Type B pancreatic cell (in vitro differentiated cells): ENCODE measurements at places on chromosomes 12 and 14. TPM values are rescaled to one million over a fixed set of nuclear protein-coding genes. Genes with fewer than 3 reads are reported as not detected.

GRCh38 chr12:113056631-113057488, at the start of gene DTX1:
TSS of gene DTX1 (plus strand) at chr12:113056730. CDS start at chr12:113058193, 1,463 bp downstream.
- peak within 1 kb of the TSS; percentile 66 for H3K4me3 ChIP-seq
- no peak within 1 kb of the TSS for H3K27ac ChIP-seq
- no peaks in the 10 kb centered on the region for H3K4me1 ChIP-seq
- DNase-seq = no peak
- H3K27me3 ChIP-seq = peaks cover 52% of the 10 kb centered on the region

DTX1 gene
- total RNA-seq = 1.4 and 2.4 TPM in 2 replicates

ZFHX2 gene
- 5.6 and 11.1 TPM in 2 replicates for total RNA-seq

DNA sequence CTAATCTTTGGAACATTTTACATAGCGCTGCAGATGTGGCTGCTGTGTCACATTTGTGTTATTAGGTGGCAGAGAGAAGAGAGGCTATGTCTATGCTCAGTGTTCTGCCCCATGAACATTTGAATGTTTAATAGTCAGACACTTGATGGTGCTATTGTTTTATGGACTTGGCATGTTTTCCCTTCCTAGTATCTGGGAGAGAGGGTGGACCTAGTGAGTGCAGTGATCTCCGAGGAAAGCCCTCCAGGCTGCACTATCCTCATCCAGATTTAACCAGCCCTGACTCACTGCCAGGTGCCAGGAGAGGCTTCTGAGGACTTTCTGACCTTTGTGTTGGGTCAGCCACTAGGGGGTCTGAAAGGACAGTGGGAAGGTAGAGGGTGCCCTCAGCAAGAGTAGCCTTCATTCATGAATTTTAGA, 24.3 kb downstream of the ZFC3H1 start:
- H3K4me3 ChIP-seq = no peak overlapping the region
- no peak for DNase-seq
- H3K27me3 ChIP-seq = no peaks in the 10 kb centered on the region
- no peak overlapping the region for H3K27ac ChIP-seq
- peaks cover 5% of the 10 kb centered on the region for H3K4me1 ChIP-seq

SRRM4 gene
- total RNA-seq = 1.1 and 1.4 TPM in 2 replicates

GRCh38 chr12:49451468-49452259, 84.4 kb downstream of the SPATS2 start:
- peaks cover 11% of the 10 kb centered on the region for H3K36me3 ChIP-seq
- H3K27ac ChIP-seq = peak overlapping the region; percentile 54
- peak overlapping the region; percentile 26 for H3K4me3 ChIP-seq

DEPDC4 gene
- total RNA-seq = 1.6 and 2.6 TPM in 2 replicates

LALBA gene
- total RNA-seq = not detected in 2 replicates

GRCh38 chr12:53600490-53601295, 25.5 kb downstream of the ATF7 start:
- no peak overlapping the region for H3K27ac ChIP-seq
- no peak overlapping the region for H3K4me3 ChIP-seq
- DNase-seq = no peak
- no peaks in the 10 kb centered on the region for H3K27me3 ChIP-seq
- H3K36me3 ChIP-seq = peaks cover 16% of the 10 kb centered on the region

GRCh38 chr14:62847168-62847567, 198.1 kb downstream of the KCNH5 start:
- no peak for DNase-seq
- H3K4me1 ChIP-seq = no peaks in the 10 kb centered on the region
- no peak overlapping the region for H3K27ac ChIP-seq
- no peak overlapping the region for H3K4me3 ChIP-seq

CRACR2A gene
- total RNA-seq = 1.9 and 2.7 TPM in 2 replicates

DNA sequence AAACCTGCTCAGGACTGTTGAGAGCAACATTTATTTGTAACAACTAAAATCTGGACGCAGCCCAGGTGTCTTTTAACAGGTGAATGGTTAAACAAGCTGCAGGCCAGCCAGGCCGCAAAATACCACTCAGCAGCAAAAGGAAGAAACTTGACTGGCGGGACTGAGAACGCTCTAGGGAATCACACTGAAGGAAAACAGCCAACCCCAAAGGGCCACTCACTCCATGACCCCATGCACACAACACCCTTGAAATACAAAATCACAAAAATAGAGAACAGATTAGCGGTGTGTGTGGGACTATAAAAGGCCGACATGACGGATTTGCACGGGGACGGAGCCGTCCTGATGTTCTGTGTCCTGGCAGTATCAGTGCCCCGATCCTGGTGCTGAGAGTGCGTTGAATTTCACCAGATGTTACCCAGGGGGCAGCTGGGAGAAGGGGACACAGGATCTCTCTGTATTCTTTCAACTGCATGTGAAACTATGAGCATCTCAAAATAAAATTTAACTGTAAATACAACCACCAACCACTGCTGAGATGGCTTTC, 23.0 kb downstream of the VPS37B start:
- no peak for DNase-seq
- no peaks in the 10 kb centered on the region for H3K27me3 ChIP-seq
- H3K27ac ChIP-seq = peak overlapping the region; percentile 95

GRCh38 chr14:47507861-47508260, 167.5 kb downstream of the MDGA2 start:
- H3K4me1 ChIP-seq = no peaks in the 10 kb centered on the region
- no peak overlapping the region for H3K4me3 ChIP-seq
- no peak overlapping the region for H3K27ac ChIP-seq
- DNase-seq = no peak

CIROP gene
- 0.19 and 0.40 TPM in 2 replicates for total RNA-seq

- H3K27ac ChIP-seq = no peak overlapping the region
- H3K4me1 ChIP-seq = no peaks in the 10 kb centered on the region
- no peak overlapping the region for H3K4me3 ChIP-seq
- H3K36me3 ChIP-seq = no peaks in the 10 kb centered on the region
Observed at GRCh38 chr14:72094844-72095582, 162.8 kb downstream of the RGS6 start.

PLEKHD1 gene
- total RNA-seq = 0.12 and 0.48 TPM in 2 replicates

MYF6 gene
- 1.4 TPM in 1 of 2 replicates, not detected in the other for total RNA-seq

- no peak overlapping the region for H3K4me3 ChIP-seq
- H3K27ac ChIP-seq = no peak overlapping the region
Observed at GRCh38 chr12:11991604-11992003, 79.1 kb upstream of the BCL2L14 start.

DNA sequence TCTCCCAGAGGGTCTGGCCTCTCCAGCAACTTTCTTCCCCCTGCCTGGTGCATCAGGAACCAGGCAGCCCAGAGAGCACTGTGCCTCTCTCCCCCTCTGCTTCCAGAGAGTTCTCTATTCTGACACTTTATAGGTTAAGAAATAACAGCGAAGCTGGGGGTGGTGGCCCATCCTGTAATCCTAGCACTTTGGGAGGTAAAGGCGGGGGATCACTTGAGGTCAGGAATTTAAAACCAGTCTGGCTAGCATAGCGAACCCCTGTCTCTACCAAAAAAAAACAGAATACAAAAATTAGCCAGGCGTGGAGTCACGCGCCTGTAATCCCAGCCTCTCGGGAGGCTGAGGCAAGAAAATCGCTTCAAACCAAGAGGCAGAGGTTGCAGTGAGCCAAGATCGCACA, 58.3 kb downstream of the ESRRB start:
- H3K36me3 ChIP-seq = no peaks in the 10 kb centered on the region
- peaks cover 6% of the 10 kb centered on the region for H3K27me3 ChIP-seq
- no peak overlapping the region for H3K4me3 ChIP-seq
- DNase-seq = no peak
- peak overlapping the region; percentile 95 for H3K27ac ChIP-seq
- H3K4me1 ChIP-seq = peaks cover 22% of the 10 kb centered on the region

DNA sequence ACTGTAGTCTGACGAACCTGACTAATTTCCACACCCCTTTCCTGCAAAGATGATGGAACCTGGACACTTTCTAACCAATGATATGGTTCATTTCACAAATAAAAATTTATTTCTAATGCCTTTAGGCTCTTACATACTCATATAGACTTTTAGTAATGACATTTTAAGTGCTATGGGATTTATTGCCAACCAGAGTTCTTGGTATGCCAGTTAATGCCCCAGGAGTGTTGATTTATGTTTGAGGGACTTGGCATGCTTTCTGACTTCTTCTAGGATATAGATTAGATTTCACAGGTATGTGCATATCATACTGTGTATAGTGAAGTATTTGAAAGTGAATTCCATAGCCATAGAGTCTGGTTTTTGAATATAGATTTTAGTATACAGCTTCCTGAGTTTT, 159.5 kb downstream of the CFAP54 start:
- no peak for DNase-seq
- no peaks in the 10 kb centered on the region for H3K36me3 ChIP-seq
- H3K4me3 ChIP-seq = no peak overlapping the region
- no peak overlapping the region for H3K27ac ChIP-seq
- no peaks in the 10 kb centered on the region for H3K4me1 ChIP-seq

DNA sequence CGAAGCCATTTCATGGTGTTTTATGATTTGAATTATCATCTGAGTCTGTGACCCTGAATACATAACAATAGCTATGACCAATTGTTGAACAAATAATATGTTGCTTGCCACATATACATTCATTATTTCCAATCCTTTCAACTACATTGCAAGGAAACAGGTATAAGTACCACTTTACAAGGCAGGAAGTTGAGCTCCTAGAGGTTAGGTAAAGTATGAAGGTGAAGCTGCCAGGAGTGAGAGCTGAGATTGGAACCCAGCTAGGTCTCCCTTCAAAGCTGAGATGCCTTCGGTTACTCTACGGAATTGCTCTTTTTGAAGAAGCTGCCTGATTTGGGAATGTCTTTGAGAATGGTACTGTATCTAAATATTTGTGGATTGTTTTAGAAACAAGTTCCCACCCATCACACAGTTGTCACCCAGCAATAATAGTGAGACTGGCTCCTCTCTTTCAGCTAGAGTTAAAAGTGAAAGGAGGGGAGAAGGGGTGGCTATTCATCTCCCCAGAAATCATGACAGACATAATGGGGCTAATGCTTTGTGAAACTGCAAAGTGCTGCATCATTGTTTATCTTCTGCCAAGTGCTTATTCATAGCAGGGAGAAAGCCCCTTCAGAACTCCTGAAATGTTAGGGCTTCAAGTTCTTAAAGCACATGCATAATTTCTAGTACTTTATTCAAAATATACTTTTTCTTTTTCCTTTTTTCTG, 75.9 kb upstream of the AMIGO2 start:
- peaks cover 5% of the 10 kb centered on the region for H3K4me1 ChIP-seq
- peaks cover 4% of the 10 kb centered on the region for H3K36me3 ChIP-seq
- no peak overlapping the region for H3K27ac ChIP-seq
- H3K27me3 ChIP-seq = no peaks in the 10 kb centered on the region
- H3K4me3 ChIP-seq = no peak overlapping the region
- no peak for DNase-seq

DNA sequence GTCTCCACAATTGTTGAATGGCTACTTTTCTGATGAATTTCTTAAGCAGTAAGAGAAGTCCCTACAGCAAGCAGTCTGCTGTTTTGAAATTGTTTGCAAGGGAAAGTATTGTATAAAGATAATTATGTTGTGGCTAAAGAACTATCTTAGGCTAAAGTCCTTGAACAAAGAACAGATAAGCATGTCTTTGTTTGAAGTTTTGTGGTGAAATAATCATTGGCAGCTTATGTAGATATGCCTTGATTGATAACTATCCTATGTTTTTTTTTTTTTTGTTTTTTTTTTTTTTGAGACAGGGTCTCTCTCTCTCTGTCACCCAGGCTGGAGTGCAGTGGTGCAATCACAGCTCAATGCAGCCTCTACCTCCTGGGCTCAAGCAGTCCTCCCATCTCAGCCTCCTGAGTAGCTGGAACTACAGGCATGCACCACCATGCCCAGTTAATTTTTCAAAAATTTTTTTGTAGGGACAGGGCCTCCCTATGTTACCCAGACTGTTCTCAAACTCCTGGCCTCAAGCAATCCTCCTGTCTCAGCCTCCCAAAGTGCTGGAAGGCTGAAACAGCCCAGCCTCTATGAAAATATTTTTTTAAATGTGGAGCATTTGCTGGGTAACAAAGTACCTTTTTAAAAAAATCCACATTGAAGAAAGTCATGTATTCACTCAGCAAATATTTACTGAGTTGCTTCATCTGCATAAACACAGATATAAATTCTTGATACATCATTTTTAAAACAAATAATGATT, 80.8 kb downstream of the LLPH start:
- no peak overlapping the region for H3K4me3 ChIP-seq
- no peaks in the 10 kb centered on the region for H3K27me3 ChIP-seq
- no peak overlapping the region for H3K27ac ChIP-seq
- no peaks in the 10 kb centered on the region for H3K36me3 ChIP-seq
- peaks cover 5% of the 10 kb centered on the region for H3K4me1 ChIP-seq

DNA sequence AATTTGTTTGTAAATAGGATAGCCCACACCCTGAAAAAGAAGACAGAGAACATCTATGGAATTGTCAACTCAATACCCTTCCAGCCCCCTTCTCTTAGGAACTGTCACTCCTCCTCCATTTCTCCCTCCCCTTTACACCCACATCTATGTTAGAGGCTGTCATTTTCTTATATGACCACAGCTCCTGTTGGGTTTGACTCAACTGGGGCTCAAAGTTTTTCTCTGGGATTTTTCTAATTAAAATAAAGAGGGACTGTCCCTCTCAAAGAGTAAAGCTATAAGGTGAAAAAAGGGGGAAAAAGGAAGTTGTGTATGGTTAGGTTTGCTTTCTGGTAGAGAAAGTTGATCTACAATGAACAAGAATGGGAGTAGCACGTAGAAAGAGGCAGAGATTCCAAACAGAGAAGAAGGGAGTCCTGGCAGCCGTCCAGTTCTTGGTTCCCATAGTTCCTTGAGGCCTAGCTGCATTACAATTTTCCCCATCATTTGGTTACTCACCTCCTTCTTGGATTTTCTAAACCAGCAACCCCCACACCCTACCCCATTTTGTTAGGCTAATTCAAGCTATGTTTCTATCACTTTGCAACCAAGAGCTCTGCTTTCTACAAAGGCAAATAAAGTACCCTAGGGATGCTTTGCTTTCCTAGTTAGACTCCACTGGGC, 44.3 kb upstream of the STK38L start:
- H3K36me3 ChIP-seq = no peaks in the 10 kb centered on the region
- no peak overlapping the region for H3K27ac ChIP-seq
- H3K4me3 ChIP-seq = no peak overlapping the region
- no peak for DNase-seq

DNA sequence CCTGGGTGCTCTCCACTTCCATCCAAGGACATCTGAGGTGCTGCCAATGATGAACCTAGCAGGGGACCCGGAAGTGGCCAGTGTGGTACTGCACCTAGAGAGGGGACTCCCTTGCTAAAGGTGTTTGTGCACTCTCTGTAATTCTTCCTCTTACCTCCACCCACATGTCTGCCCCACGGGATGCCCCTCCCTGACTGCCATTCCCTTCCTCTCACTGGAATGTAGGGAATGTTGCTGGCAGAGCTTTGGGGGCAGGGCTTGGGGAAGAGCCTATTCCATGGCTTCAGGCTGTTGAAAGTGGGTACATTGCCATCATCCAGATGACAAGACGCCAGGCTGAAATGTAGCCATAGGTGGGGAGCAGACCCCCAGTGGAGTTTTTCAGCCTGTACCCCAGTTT, 153.2 kb downstream of the SMOC1 start:
- no peaks in the 10 kb centered on the region for H3K4me1 ChIP-seq
- DNase-seq = no peak
- H3K27ac ChIP-seq = no peak overlapping the region
- no peaks in the 10 kb centered on the region for H3K27me3 ChIP-seq
- H3K36me3 ChIP-seq = no peaks in the 10 kb centered on the region

SLC17A8 gene
- total RNA-seq = 2.6 and 6.1 TPM in 2 replicates

HNF1A gene
- 7.2 and 9.6 TPM in 2 replicates for total RNA-seq
